ENCODE measurements at places on chromosomes 1 and 21.
A peak's percentile ranks its signal among the peaks of the same experiment; 100 is the strongest.

GRCh38 chr1:189175889-189176288 is 1301.8 kb downstream of the BRINP3 start:
- no peak for DNase-seq

GRCh38 chr1:18643154-18644012 is 12.7 kb downstream of the PAX7 start:
- DNase-seq = no peak

DNA sequence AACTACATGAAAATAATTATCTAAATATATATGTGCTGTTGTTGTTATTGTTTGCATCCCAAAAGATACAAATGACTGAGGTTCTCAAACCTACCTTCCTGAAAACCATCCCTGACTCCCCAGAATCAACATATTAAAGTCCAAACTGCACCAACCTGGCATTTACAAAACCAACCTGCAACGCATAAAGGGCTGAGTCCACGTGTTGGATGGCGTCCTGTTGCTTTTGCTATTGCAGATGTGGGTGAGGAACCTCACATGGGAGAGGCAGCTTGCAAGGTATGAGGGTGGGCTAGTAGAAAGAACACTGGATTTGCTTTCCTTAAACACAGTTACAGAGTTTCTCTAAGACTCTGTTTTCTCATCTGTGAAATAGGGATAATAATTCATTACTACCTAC is 1.5 kb upstream of the C8B start:
- no peak for DNase-seq

DNA sequence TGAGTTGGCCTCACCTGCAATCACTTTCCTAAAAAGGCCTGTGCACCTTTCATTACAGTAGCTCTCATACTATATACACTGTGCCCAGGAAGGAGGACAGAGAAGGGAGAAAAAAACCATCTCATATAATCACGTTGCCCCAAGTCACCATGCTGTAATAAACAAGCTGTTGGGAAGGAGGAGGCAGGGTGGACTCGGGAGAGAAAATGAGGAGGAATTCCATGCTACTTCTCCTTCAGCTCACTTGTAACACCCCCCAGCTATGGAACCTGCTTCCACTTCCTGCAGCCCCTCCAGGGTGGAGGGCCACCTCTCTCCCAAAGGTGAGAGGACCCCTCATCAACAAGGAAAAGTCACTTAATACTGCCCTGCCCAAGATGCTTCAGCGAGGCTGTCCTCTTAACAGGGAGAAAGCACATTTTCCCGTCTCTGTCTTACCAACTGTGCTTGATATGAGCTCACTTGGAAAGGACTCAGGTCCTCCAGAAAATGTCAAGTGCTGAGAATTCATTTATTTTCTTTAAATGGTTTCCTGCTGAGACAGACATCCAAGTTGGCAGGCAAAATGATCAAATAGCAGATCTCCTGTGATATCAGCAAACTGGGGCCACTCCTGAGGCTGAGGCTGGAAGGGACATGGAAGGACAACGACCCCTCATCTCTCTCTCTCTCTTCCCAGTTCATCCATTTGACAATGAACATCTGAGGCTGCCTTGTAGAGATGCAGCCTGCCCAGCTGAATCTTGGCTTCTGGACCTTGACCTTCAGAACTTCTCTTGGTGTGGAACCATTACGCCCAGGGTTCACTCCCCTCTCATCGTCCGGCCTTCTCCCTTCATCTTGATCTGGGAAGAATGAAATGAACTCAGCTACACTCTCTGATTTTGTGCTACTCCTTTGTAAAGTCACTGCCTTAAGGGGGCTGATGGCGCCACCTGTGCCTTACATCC is 54.0 kb downstream of the CAPN9 start:
- DNase-seq = no peak

DNA sequence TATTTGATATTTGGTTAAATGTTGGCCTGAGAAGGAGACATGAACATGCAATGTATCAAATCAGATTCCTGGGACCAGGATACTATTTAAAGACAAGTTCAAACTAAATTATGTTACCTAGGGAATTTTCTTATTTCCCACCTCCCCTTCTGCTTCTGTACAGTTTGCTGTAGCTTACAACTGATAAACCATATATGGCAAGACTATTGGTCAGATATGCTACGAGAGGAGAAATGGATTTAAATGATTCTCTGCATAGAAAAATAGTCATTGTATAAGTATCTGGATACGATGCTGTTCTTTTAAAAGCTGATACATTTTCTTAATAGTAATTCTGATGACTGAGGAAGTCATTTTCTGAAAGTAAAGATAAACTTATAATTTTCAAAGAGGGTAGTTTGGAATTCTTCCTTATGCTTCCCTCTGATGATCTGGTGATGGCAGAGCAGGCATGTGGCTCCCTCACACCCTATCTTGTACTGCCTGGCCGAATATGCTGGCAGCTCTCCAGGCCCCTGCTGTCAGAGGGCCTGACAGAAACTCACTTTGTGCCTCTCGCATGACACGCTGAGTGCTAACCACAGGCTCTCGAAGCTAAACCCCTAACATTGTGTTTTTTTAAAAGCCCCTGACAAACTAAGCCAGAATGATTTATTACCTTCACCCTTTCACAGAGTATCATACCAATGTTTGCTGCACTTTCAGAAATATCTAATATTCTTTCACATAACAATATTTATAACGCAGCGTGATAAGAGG is 19.4 kb downstream of the RRP15 start:
- no peak for DNase-seq

GRCh38 chr1:26237230-26237966 is 3.4 kb downstream of the CEP85 start:
- DNase-seq = no peak

GRCh38 chr1:66437136-66437401 is 96.9 kb upstream of the SGIP1 start:
- DNase-seq = no peak

GRCh38 chr1:1020415-1021009 is 592 bp downstream of the AGRN start:
- DNase-seq = peak; percentile 43

- no peak for DNase-seq
Observed at GRCh38 chr1:107018445-107018844, 38.0 kb upstream of the PRMT6 start.

DNA sequence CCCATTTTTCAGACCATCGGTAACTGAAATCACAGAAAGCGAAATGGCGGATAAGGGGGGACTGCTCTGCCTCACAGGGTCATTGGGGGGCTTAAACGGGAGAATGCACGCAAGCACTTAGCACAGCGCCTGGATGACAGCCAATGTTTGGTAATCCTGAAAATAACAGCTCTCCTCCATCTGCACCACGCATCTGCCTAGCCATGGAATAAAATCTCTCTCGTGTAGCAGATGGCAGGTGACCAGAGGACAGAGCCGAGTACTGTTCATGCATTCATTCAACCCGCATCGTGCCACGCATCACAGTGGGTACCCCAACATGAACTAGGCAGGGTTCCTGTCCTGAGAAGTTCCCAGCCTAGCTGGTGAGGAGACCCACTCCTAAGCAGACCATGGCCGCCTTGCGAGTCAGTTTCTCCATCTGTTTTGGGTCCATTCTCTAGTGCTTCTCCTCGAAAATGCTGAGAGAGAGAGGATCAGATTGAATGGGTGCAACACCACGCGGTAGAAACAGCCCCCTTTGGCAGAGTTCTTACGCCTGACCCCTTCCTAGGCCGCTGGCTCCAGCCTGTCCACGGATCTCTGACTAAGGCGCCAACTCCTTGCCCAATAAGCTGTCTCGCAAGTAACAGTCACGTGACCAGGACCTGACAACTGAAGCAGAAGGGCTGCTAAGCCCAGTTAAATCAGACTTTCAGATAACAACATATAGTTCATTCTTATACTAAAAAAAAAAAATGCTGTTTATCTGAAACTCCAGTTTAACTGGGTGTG is 7.3 kb downstream of the SLC1A7 start:
- DNase-seq = no peak

GRCh38 chr1:218501161-218501560 is 156.0 kb downstream of the TGFB2 start:
- DNase-seq = no peak

DNA sequence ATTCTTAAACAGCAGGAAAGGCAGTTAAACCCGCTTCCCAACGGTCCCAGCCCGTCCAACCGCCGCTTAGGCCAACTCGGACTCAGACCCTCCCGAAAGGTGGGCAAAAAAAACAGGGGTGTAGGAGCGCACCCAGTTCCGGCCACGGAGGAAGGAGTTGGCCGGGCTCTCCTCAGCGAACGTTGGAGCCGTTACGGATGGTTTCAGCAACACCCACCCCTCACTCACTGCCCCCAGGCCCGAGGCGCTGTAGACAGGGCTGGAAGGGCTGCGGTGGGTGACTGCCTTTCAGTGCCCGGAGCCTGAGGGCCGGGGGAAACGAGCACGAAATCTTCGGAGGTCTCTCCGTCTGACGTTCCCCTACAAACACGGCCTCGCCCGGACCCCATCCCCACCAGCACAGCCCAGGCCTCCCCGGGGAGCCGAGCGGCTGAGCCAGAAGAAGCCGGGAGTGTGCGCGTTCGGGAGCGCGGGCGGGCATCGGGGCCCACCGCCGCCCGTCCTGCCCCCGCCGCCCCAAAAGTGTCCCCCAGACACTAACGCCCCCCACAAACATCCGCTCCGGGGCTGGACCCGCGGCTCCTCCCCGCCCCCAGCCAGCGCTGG is 1.3 kb downstream of the KDM5B start:
- peak; percentile 7 for DNase-seq

- no peak for DNase-seq
Observed at GRCh38 chr21:36697060-36697850, 1.7 kb upstream of the SIM2 start.

DNA sequence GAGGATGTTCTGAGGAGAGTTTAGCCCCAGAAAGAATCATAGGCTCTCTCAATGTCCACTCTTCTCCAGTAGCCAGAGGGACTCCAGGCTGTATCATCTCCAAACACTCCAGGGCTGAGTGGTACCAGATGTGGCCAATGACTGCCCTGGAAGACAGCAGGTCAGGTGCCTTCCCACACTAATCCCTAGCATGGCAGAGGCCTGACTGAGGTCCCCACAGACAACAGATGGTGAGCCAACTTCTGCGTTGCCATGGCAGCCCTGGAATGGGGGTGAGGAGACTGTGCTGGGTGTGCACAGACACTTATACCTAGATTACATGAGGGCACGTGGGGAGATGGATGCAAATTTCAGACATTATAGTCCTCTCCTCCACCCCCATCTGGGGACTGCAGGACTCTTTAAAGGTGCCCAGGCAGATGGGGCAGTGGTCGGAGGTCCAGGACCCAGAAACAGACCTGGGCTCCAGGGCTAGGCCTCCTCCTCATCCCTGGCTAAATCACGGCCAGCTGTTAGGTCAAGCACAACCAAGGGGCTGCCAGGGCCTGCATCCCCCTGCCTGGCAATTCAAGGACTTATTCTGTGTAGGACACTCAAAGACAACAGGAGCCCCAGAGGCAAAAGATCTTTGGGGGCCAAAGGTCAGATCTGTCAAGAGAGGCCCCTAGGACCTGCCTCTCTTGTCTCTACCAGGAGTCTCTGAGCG is 42.9 kb downstream of the CAMK2N1 start:
- no peak for DNase-seq

GRCh38 chr1:179955287-179955680 is 674 bp downstream of the CEP350 start:
- DNase-seq = no peak

GRCh38 chr1:18077657-18078215 is 29.9 kb upstream of the IGSF21 start:
- no peak for DNase-seq

GRCh38 chr1:99439433-99440075 is 175.3 kb downstream of the PLPPR4 start:
- no peak for DNase-seq

DNA sequence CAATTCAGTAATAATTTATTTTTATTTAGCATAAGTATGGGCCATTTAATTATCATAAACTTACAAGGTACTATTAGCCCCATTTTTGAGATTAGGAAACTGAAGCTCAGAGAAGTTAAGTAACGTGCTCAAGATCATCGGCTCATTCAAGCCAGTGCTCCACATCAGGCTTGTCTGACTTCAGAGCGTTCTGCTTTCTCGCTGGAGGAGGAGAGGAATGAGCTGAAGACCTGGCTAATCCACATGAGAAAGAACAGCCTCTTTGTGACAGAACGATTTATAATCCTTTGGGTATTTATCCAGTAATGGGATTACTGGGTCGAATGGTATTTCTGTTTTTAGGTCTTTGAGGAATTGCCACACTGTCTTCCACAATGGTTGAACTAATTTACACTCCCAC is 39.7 kb downstream of the DDX20 start:
- DNase-seq = no peak

DNA sequence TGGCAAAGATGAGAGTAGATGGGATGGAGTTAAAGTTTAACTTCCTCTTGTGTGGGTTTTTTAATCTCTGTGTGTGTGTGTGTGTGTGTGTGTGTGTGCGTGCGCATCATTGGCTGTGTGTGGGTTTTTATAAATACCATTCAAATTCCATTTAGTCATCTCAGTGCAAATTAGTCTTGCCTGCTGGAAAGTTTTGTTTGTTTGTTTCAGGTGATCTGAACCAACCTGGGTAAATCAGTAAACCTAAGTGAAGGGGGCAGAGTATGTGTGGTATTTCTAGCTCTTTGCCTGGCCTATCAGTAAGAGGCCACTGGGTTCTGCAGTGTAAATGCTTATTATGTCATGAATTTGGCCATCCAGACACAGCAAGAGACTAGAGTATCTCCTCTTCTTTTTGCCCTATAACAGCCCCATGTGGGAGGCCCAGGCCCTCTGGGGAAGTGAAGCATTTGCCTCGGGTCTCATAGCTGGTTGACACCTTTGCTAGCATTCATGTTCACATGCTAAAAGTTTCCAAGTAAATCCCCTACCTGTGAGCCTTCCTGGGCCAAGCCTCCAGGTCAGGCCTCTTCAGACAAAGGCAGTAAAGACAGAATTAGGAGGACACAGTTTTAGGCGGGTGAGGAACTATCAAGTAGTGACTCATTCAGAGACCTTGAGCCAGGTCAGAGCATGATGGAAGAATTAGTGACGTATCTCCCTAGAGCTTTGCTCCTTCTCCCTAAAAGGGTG is 14.7 kb downstream of the INTS3 start:
- no peak for DNase-seq

DNA sequence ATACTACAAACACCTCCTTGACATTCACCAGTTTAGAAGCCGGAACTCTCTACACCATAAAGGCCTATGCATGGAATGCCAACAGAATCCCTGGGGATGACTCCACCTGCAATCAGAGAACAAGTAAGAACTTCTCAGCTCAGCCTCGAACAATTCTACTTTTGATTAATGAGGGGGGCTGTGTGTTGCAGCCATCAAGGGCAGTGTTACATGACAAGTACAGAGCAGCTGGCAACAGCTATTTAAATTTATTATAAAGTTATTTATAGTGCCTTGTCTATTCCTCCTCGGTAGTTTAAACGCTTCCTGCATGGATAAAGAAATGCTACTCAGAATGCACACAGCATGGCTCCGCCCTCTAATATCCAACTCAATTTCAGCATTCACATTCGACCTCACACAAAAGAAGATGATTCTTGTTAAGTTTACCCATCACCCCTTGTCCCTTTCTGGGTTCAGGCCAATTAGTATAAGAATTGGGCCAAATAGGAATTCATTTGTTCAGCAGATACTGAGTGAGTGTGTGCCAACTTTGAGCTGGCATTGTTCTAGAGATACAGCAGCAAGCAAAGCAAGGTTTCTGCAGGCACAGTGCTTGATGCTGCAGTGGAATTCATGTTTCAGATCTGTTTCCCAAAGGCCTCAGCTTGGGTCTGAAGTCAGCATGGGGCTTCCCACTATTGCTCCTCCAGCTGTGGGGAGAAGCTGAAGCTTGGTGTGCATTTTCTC is 6.4 kb downstream of the FNDC7 start:
- DNase-seq = no peak
